Progenitor cell of endocrine pancreas (in vitro differentiated cells): ENCODE measurements at places on chromosomes 7 and 10.

GRCh38 chr10:29725133-29725720 is 90.5 kb upstream of the SVIL start:
- no peak for DNase-seq

- no peak for DNase-seq
Observed at GRCh38 chr7:93843260-93843659, 47.3 kb downstream of the TFPI2 start.

DNA sequence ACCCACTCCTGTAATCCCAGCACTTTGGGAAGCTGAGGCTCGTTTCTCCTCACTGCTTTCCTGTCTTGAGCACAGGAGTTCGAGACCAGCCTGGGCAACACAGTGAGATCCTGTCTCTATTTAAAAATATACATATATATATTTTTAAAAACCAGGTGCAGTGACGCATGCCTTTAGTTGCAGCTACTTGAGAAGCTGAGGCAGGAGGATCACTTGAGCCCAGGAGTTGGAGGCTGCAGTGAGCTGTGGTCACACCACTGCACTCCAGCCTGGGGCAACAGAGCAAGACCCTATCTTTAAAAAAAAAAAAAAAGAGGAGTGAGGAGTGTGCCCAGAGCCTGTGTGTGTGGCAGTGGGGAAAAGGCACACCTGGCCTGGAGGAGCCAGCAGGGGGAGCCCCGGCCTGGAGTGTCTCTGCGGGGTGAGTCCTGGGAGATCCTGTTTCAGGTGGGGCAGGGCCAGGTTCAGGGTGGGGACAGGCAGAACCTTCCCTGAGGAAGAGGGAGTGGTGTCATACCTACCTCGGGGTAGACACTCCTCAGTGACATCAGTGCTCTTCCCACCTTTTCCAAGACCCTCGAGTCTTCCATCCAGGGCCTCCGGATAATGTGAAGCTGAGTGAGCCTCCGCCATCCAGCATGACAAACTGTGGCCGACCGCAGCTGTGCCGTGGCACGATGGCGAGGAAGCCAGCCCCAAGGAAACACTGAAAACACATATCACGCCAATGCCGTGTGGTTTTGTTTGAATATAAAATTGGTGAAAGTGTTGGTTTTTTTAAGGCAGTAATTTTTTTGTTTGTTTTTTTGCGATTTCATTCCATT is 9.0 kb upstream of the ARPC1B start:
- DNase-seq, result no peak

- peak; percentile 46 for DNase-seq
Observed at GRCh38 chr10:117541909-117542705, 439 bp upstream of the EMX2 start.

DNA sequence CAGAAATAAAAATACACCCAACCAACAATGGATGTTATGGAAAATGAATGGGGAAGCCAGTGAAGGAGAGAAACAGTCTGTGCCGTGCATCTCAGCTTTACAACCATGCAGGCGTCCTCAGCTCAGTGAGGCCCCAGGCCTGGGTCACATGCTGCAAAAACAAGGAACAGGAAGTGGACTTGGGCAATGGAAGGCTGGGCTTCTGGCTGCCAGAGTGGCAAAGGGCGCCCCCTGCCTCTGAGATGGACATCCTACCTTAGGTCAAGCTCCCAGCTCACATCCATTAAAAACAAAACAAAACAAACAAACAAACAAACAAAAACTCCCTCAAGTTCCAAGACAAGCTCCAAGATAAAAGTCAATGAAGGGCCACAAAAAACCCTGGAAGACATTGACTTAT is 54.7 kb upstream of the AFAP1L2 start:
- DNase-seq, result no peak

DNA sequence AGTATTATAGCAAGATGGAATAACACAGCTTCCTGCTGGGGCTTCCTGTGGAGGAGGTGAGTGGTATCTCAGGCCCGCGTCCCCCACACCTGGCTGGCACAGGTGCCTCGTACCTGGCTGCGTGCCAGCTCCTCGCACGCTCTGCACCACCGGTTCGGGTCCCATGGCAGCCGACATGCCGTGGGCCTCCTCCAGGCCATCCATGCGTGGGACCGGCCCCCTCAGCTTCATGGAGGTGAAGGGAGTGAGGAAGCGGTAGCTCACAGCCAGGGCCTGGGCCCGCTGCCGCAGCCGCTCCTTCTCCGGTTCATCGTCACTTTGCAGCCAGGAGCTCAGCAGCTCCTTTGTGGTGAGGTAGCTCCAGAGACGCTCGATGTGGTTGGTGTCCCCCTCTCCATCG is 90.4 kb downstream of the ITIH5 start:
- DNase-seq, result no peak

- no peak for DNase-seq
Observed at GRCh38 chr10:49049660-49050059, 65.7 kb downstream of the VSTM4 start.

GRCh38 chr10:122884166-122884565 is 4.8 kb upstream of the FAM24B start:
- DNase-seq, result no peak

- DNase-seq, result no peak
Observed at GRCh38 chr10:8594711-8595110, 540.2 kb downstream of the GATA3 start.

DNA sequence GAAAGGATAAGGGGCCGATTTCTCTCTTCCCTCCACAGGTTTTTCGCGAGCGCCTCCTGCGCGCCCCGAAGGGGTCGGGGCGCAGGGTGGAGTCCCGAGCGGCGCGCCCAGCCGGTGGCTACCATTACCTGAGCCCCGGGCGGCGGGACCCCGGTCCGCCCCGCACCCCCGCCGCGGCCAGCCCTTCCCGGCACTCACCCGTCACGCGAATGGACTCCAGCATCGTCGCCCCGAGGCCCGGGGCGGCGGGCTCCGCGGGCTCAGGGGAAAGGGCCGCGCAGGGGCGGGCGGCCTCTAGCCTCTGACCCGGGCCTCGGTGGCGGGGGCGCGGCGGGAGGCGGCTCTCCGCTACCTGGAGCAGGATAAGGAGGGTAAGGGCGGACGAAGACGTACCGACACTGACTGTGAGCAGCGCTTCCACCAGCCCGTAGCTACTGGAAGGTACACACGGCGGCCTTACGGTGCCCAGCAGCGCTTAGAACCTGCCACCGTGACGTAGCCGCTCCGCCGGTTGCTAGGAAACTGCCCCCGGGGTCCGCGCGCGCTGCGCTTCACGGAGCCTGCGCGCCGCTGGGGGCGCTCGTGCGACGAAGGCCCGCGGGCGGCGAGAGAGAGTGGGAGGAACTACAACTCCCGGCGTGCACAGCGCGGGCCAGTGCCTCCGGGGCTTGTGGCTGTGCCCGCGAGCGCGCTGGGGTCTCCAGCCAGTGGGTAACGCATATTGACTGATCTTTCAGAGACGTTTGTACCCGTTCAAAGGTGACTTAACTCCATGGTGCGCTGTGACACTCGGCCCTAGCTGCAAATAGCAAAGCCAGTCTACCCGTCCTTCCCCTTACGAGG is 22.7 kb upstream of the ANLN start:
- DNase-seq, result peak; percentile 92

DNA sequence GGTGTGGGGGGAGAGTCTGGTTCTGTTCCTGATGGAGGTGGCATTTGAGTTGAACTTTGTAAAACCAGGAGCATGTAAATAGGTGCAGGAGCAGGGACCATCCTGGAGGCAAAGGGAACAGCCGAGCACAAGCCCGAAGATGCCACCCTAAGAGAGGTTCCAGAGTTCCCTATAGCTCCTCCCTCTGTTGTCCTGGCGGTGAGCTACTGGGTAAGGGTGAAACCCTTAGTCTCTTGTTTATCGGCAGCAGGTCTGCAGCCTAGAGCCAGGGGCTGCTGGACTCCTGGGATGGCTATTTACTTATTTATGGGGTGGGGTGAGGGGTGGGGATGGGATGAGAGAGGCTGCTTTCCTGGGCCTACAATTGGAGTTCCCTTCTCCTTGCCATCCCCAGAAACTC is 6.5 kb upstream of the LBX1 start:
- DNase-seq, result no peak

- DNase-seq, result no peak
Observed at GRCh38 chr7:45646996-45647825, 73.0 kb downstream of the ADCY1 start.

- peak; percentile 61 for DNase-seq
Observed at GRCh38 chr10:84224411-84225028, 824 bp downstream of the LRIT2 start.

DNA sequence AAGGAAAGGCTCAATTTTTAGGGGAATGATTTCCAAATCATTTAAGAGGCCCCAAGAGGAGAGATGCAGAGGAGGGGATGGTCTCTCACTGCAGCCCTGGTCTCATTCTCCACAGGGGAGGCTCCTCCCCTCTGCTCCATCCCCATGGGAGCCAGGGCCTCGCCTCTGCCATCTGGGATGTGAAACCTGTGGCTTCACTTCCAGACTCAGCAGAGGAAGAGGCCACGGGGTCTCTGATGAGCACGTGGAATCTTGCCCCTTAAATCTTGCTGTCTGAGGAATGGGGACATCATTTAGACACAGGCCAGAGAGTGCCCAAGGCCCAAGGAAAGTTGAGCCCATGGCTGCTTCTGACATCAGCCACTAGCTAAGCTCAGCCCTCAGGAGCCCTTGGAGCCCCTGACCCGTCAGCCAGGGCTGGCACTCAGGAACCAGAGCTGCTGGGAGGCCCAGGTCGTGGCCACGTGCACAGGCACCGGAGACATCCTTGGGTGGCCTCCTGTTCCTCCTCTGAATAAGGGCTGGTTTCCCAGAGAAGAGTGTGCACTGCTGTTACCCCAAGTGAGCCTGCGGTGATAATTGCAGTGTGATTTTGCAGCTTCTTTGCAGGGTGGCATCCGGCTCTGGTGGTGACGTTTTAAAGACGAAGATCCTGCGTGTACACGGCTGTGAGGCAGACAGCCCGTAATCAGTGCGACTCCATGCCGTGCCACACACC is 50.5 kb downstream of the VIPR2 start:
- DNase-seq, result no peak

DNA sequence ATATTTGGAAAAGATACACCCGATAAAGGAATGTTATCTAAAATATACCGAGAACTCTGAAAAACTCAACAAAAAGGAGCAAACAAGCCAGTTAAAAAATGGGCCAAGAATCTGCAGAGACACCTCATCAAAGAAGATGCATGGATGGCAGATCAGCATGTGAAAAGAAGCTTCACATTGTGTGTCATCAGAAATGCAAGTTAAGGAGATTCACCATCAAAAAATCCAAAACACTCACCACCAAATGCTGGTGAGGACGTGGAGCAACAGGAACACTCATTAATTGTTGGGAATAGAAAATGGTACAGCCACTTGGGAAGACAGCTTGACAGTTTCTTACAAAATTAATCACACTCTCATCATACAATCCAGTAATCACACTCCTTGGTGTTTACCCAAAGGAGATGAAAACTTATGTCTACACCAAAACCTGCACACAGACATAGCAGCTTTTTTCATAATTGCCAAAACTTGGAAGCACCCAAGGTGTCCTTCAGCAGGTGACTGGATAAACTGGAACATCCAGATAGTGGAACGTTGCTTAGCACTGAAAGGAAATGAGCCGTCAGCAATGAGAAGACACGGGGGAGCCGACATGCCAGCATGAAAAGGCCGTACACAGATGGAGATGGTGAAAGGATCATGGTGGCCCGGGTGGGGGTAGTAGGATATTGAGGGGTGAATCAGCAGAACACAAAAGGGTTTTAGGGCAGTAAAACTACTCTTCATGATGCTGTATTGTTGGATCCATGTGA is 27.9 kb upstream of the PWWP2B start:
- no peak for DNase-seq

DNA sequence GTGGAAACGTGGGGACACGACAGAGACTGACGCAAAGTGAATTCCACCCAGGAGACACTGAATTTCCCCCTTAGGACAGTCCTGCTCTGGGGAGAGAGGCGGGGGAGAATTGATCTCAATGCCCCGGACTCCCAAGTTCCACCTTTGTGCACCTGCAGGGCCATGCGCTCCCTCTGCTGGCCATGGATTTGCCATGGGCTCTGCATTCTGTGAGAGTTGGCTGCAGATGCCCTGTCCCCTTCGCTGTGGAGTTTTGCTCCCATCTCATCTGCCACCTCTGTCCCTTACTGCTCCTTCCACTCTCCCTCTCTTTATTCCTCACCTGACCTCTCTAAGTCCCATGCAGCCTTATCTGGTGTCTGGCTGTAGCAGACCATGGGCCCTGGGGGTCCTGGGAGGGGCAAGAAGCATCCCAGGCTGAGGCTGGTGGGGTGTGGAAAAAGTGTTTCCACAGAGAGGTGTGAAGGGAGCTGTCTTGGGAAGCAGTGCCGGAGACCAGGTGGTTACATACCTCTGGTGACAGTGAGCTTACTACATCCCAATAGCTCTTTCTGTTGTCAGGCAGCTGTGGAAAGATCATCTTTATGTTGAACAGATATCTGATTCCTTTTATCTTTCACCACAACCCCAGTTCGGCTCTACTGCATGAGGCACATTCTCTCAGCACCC is 14.3 kb downstream of the GHRHR start:
- peak; percentile 47 for DNase-seq

GRCh38 chr7:36127075-36127740 is 25.8 kb upstream of the EEPD1 start:
- no peak for DNase-seq

GRCh38 chr10:45155784-45156183 is 155.1 kb downstream of the ZNF22 start:
- DNase-seq, result no peak

DNA sequence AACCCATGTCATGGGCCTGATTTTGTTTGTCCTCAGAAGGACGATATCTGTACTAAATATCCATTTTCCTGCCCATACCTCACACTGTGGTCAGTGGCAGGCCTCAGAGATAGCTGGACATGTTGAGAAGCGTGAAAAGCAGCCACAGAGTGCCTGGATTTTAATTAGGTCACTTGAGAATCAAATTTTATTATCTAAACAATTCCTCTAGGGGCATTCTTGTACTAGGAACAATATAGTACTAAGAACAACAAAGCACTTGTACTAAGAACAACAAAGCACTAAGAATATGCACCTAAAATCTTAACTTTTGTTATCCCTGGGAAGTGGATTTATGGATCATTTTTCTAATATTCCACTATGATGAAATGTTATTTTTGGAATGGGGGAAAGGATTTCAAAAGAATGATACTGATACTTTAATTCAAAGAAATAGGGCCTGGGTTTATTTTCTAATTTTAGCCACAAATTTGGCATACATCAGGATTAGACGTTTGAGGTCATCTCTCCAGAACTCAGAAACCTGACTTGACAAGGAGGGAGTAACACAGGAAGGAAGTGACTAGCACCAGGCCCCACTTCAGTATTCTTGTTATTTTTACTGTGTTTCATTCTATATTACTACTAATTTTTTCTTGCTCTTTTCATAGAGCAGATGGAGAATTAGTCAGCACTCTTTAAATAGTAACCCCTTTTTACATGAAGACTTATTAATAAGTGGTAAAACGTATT is 112.2 kb downstream of the EXOC4 start:
- DNase-seq, result no peak

GRCh38 chr10:76114581-76115001 is 683.2 kb downstream of the LRMDA start:
- no peak for DNase-seq

- DNase-seq, result no peak
Observed at GRCh38 chr10:130190737-130191115, 54.5 kb downstream of the GLRX3 start.

- DNase-seq, result no peak
Observed at GRCh38 chr7:96316949-96317348, 4.9 kb downstream of the SLC25A13 start.

GRCh38 chr10:13891128-13892000 is 304.6 kb downstream of the PRPF18 start:
- peak; percentile 39 for DNase-seq

- no peak for DNase-seq
Observed at GRCh38 chr10:118710487-118710886, 44.3 kb downstream of the CACUL1 start.

GRCh38 chr7:74586258-74587175 is 71.0 kb upstream of the GTF2I start:
- no peak for DNase-seq

- no peak for DNase-seq
Observed at GRCh38 chr10:43981232-43981631, 332.6 kb upstream of the ZNF32 start.
